Right kidney (tissue), 9 donors: ENCODE measurements at places on chromosomes 4 and X.

DNA sequence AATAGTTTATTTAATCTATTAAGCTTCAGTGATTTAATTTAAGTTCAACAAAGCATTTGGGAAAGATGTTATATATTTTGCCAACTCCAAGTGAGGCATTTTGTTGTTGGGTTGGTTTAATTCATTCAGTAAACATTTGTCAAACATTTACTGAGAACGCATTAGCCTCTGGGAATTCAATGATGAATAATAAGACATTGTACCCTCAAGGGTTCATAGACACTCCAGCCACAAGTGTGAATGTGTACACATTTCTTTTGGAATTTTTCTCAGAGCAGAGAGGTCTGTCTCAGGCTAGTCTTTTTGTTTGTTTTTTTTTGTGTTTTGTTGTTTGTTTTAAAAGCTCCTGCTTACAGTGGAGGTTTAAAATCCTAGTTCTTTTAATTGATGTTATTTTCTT is 203.9 kb downstream of the SOWAHB start:
- DNase-seq, result no peak

- peak; percentile 70 for DNase-seq
Observed at GRCh38 chr4:76420762-76421581, at the start of gene CCDC158. Gene CCDC158 (minus strand): TSS chr4:76421141. CDS start chr4:76403207, 17,934 bp downstream.

DNA sequence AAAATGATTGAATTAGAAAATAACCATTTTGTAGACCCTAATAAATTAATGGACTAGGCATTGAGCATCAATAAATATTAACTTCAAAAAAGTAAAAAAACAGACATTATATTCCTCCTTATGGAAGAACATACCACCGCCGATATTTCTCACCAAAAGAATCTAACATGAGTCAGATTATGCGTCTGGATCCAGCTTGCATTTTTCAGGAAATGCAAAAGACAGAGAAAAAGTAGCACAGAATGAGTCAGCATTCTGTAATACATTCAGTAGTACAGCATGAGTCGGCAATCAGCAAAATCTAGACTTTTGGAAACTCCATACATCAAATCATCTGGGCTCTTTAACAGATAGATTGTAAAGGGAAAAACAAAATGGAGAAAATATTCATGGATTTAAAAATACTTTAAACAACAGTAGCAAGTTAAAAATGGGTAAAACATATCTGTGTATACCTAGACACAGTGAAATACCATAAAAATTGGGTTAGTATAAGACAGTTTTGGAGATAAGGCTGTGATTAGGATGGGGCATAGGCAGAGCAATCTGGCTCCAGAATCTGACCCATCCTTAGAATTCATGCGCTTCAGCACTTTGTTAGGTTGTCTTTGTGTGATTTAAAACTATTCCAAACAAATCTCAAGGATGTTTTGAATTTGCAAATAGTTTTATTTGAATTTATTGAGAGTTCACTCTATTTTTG is 633.0 kb upstream of the FAM241A start:
- no peak for DNase-seq

DNA sequence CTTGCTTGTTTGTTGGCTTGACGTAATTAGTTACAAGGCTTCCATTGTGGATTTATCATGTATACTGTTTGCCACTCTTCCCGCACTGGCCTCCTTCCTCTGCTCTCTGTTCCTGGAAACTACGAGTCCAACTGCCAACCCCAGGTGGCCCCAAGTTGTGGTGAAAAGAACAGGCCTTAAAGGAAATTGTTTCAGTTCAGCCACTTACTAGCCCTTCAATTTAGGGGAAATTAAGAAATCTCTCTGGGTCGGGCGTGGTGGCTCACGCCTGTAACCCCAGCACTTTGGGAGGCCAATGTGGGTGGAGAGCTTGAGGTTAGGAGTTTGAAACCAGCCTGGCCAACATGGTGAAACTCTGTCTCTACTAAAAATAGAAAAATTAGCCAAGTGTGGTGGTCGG is 28.0 kb downstream of the RBM47 start:
- DNase-seq, result no peak

GRCh38 chr4:17098401-17098800 is 200.0 kb upstream of the LDB2 start:
- no peak for DNase-seq

DNA sequence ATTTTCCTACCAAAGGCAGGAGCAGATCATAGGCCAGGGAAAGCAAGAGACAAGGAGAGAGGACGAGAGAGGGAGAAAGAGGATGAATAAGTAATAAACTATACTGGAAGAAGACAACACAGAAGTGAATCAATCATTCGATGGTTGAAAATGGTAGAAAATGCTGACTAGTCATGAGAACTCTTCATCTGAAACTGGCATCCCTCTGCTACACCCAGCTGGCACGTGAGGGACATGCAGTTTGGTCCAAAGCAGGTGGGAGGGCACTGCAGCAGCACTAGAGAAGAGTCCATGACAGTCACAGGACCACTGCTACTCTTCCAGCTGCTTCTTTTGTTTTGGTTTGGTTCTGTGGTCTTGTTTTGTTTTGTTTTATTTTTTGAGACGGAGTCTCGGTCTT is 74.1 kb downstream of the AFAP1 start:
- DNase-seq, result no peak

GRCh38 chr4:188417181-188417580 is 277.9 kb downstream of the TRIML1 start:
- DNase-seq, result no peak

DNA sequence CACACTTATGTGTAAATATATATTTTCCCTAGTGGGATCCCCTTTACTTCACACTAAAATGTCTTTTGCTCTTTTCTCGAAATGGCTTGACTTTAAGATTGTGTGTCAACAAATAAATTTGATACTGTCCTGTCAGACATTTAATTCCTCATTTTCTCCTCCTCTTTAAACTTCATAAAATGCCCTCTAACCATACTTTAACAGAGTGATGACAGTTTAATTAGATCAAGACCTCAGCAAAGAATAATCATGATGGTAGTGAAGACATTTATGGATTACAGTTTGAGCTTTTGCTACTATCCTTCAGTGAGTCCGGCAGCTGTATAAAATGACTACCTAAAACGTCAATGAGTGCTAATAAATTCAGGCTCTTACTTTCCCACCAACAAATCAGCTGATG is 113.1 kb upstream of the ADGRL3 start:
- DNase-seq, result no peak

GRCh38 chr4:182286931-182287330 is 43.7 kb downstream of the TENM3 start:
- no peak for DNase-seq

DNA sequence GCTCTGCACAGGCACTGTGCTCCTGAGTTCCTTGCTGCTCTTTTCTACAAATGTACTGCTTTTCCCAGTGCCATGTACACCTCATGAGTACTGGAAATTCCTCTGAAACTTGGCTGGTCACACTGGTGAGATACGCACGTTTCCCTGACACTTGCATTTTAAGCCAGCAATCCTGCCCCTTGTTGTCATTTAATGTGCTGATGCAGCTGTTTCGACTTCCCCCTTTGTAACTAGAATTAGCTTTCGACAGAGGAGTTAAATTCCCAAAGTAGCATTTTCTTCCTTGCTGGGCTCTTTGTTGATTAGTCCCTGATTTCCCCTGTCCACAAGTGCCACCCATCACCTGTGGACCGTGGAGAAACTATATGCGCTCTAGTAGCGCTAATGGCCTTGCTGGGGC is 77.5 kb downstream of the IQCM start:
- DNase-seq, result no peak

- no peak for DNase-seq
Observed at GRCh38 chr4:80486603-80487002, 151.1 kb downstream of the CFAP299 start.

DNA sequence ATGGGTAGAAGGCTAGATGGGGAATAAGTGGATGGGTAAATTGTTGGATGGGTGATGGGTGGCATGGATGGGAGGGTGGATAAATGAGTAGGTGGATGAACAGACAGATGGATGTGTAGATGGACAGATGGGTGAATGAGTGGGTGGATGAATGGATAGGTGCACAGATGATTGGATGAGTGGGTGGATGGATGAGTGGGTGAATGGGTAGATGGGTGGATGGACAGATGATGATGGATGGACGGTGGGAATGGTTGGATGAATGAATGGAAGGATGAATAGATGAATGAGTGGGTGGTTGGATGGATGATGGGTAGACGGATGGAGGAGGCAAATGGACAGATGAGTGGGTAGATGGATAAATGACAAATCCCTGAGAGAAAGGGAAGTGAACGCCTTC is 68.3 kb downstream of the EVC2 start:
- DNase-seq, result no peak

GRCh38 chr4:152729466-152729865 is 49.7 kb upstream of the TMEM154 start:
- no peak for DNase-seq

GRCh38 chr4:119233191-119233590 is 20.7 kb downstream of the USP53 start:
- no peak for DNase-seq

GRCh38 chrX:40496728-40497127 is 84.0 kb upstream of the ATP6AP2 start:
- DNase-seq, result no peak

DNA sequence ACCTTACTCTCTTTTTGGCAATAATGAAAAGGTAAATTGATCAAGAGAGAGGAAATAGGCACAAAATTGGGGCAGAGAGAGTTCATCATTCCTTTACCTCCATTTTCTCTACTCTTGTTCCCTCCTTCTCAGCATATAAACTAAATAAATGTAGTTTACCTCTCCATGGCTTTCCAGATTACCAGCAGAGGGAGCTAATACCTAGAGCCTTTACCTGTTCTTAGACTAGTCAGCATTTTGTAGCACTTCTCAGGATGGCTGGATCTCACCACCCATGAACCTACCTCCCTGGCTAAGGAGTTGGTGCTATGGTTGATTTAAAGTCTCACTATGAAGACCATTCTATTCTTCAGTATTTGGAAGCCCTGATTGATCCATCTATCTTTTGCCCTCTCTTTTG is 15.7 kb downstream of the OFD1 start:
- no peak for DNase-seq

GRCh38 chr4:151796106-151796505 is 35.3 kb upstream of the GATB start:
- DNase-seq, result no peak

GRCh38 chrX:8845060-8845459 is 43.9 kb upstream of the FAM9A start:
- DNase-seq, result no peak

DNA sequence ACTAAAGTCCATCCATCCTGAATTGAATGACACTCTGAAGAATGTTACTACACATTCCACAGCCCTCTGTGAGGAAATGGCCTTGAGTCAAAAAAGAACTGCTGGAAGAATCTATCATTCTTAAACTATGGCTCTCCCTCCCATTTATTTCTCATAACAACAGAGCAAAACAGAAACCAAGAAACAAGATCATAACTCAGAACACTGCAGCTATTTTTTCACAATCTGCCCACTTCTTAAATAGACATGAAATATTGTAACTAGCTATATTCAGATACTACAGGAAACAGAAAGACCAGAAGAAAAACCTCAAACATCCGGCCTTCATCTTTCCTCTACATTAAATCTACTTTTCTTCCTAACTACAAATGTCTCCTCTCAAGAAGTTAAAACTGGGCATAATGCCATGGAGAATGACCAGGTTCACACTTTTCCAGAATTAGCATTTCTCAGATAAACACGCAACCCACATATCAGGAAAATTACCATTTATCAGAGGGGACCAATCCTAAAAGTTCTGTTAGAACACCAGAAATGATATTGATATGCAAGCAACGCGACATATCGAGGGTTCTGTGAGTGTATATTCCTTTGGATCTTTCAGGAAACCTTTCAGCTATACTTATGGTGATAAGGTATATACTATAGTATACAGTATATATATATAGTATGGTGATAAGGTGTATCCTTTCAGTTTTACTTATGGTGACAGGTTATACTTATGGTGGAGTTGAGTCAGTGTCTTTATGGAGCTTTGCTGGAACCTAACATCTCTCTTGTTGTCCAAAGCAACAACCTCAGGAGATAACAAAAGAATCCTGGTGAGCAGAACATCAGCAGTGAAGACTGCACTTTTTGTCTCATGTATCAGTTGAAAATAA is 60.4 kb upstream of the IRF2 start:
- no peak for DNase-seq

- peak; percentile 55 for DNase-seq
Observed at GRCh38 chr4:153448003-153448731, 18.0 kb upstream of the TMEM131L start.

GRCh38 chrX:39613482-39613995 is 484.2 kb downstream of the BCOR start:
- peak; percentile 69 for DNase-seq
